ENCODE measurements at places on chromosomes 5 and 9.

- DNase-seq = no peak
These were observed 77.0 kb downstream of the GALNT10 start for GRCh38 chr5:154267516-154267915.

- DNase-seq = no peak
These were observed 18.9 kb upstream of the TTC33 start for GRCh38 chr5:40774623-40775022.

DNA sequence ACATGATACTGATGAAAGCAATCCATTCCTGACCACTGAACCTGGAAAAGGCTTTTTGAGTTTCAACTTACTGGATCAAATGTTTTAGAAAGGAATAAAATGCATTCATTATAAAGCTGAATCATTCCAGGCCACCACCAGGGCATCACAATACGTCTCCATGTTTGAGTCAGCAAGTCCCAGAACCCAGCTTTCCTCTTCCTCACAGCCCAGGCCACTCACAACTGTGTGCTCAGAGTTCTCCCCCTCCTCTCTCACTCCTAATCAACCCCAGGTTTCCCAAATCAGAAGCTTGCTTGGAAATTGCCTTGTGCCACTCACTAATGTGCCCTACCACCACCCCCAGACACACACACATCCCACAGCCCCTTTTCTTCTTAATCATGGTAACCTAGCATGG is 91.7 kb downstream of the GNA14 start:
- no peak for DNase-seq

- DNase-seq = no peak
These were observed 114.5 kb downstream of the RPS23 start for GRCh38 chr5:82163452-82164175.

DNA sequence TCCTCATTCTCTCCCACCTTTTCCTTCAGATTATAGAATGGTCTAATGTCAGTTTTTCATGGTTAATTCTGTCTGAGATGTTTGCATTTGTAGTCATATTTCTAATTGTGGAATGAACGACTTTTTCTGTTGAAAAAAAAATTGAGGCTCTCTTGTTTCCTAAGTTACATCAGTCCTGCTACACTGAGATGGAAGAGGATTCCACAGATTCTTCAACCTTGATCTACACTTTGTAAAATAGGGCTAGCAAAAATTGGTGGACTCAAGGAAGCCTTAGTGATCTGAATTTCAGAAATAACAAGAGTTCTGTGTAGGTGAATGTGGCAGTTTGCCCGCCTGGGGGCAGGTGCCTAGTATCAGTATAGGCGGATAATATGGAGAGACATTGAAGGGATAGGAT is 51.9 kb downstream of the ERBIN start:
- no peak for DNase-seq

GRCh38 chr5:5419291-5420210 is 2.9 kb upstream of the ICE1 start:
- DNase-seq = no peak

DNA sequence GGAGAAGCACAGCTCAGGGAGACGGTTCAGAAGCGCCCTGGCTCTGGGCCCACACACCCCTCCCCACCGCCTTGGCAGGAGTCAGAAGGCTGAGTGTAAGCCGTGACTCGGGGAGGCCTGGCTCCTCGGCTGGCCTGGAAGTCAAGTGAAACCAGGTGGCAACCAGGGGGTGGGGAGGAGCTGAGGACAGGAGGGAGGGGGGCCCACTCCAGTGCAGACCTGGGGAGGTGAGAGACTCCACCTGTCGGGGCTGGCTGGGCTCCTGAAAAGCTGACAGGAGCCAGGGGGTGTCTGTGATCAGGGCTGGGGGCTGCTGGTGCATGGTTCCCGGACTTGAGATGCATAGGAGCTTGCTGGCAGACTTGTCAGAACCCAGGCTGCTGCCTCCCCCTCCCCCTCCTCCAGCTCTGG is 150.2 kb upstream of the PHYKPL start:
- DNase-seq = no peak

DNA sequence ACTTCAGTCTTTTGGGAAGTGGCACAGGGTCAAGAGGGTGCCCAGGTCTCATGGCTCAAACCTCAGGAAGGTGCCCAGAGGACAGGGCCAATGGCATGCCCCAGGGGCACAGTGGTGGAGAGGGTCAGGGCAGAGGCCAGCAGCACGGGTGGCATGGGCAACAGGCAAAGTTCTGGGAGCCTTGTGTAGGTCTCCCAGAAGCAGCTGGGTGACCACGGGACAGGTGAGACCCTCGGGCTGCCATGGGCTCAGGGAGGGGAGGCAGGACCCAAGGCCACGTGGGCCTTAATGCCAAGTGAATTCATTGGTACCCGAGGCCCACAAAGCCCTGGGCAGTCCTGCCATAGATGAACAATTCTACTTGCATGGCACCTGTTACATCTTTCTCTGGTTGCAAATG is 72.4 kb upstream of the ADAMTS2 start:
- no peak for DNase-seq
